ENCODE measurements at places on chromosomes 12 and 14. TPM values are rescaled to one million over a fixed set of nuclear protein-coding genes. Genes with fewer than 3 reads are reported as not detected.

RASAL1 gene
- total RNA-seq: not detected

- DNase-seq: no peak
Observed at GRCh38 chr12:1126091-1126490, 135.1 kb downstream of the ERC1 start.

- peak; percentile 32 for DNase-seq
Observed at GRCh38 chr12:65156366-65156841, 13.0 kb upstream of the LEMD3 start.

RD3L gene
- total RNA-seq: not detected

SLCO1B1 gene
- not detected for total RNA-seq

GRCh38 chr12:12521044-12521485 lies 41.6 kb downstream of the DUSP16 start:
- DNase-seq: no peak

DNA sequence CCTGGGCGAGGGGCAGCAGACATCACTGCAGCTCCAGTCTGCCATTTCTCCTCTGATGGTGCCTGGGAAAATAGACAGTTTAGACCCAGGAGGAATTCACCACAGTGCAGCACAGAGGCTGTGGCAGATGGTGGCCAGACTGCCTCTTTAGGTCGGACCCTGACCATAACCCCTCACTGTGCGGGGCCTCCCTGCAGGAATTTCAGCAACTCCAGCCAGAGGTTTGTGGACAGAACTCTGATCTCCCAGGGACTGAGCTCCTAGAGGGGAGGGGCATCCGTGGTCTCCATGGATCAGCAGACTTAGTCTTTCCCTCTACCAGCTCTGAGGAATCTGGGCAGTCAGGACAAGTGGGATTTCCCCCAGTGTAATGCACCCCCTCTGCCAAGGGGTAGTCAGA lies 106.5 kb downstream of the ZC3H14 start:
- no peak for DNase-seq

TPPP2 gene
- total RNA-seq: not detected

DNA sequence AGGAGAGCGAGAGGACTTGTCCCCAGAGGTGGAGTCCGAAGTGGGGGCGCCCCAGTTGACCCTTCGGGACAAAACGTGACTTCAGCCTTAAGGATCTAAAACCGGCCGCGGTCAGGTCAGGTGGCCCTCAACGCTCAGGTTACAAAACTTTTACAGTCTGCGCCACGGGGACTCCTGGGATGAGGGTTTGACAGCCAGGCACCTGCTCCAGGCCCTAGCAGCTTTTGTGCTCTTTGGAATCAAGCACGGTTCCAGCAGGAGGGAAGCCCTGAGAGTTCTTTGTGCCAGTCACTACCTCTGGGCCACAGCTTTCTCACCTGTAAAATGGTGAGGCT lies 337 bp downstream of the ZC2HC1C start:
- no peak for DNase-seq

OTOGL gene
- 0.44 TPM for total RNA-seq

ADIPOR2 gene
- total RNA-seq: 29.0 TPM

GALNT8 gene
- 0.20 TPM for total RNA-seq

DNA sequence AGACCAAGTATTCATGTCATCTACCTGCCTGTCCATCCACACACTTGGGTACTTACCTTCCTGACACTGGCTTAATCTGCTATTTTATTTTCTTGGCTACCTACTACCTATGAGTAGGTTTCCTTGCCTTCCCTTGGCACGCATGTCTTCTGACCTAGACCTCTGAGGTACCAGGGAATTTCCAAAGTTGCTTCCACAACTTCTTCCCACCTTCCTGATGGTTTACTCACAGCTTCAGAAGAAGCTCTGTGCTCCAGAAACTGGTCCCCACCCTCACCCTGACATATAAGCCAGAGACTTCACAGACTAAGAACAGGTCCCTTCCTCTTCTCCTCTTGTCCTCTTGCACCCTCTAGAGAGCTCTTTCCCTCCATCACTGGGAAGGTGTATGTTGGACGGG lies 35.7 kb upstream of the DDX11 start:
- DNase-seq: no peak

DNA sequence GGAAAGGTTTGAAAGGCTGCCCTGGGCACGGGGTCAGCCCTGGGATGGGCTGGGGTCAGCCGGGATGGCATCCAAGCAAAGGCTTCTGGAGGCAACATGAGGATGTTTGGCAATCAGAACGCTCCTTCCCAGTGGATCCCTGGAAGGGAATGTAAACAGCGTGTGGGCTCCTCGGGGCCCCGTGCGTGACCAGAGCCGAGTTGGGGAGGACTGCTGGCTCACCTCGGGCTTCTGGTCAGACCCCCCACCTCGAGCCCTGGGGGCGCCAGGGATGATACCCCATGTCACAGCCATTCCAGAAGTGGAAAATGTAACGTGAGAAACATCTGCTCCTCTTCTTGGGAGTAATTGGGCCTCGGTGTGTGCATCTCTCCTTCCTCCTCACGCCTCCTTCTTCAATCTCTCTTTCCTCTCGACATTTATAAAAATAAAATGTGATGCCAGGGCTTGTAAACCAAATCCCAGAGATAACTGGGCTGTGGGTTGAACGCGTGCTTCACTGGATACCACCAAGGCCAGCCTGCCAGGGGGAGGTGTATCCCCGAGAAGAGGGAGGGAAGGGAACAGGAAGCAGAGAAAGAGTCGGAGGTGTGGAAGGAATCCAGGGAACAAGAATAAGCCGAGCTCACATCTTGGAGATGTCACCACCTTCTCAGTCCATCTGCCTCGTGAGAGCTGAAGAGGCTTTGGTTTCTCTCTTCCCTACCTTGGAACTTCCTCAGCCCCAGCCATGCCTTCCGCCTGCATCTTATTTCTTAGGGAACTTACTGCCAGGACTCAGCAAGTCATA lies 144.8 kb downstream of the NUAK1 start:
- no peak for DNase-seq

PPP1CC gene
- total RNA-seq: 85.9 TPM

TCL1B gene
- not detected for total RNA-seq

GRCh38 chr12:53205747-53206419 lies 1.2 kb downstream of the ITGB7 start:
- no peak for DNase-seq

KLRG1 gene
- 0.22 TPM for total RNA-seq

- DNase-seq: peak; percentile 39
Observed at GRCh38 chr14:103074729-103075367, 9.2 kb upstream of the LBHD2 start.

MAP3K9 gene
- total RNA-seq: under 0.01 TPM

EVL gene
- total RNA-seq: 9.1 TPM

GRCh38 chr12:13094367-13094766 lies 9.1 kb downstream of the GSG1 start:
- peak; percentile 36 for DNase-seq

RNASE1 gene
- total RNA-seq: 14.6 TPM

SLC10A1 gene
- total RNA-seq: not detected

DNA sequence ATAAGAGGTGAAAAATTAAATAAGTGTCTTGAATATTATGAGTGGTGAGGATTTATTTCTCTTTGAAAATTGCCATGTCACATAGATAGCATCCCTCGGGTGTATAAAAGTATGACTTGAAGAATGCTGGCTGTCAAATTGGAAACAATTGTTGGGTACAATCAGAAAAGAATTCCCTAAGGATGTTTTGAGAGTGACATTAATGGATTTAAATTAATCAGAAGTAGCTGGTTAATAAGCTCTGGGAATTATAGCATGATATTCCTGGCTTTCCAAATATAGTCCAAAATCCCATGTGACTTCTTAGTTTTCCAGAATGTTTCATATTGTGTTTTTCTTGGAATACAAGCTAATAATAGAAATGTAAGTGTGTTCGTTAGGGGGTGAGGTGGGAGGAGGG lies 196.5 kb downstream of the ANO4 start:
- no peak for DNase-seq

MORN3 gene
- under 0.01 TPM for total RNA-seq

PRH2 gene
- total RNA-seq: not detected

DNA sequence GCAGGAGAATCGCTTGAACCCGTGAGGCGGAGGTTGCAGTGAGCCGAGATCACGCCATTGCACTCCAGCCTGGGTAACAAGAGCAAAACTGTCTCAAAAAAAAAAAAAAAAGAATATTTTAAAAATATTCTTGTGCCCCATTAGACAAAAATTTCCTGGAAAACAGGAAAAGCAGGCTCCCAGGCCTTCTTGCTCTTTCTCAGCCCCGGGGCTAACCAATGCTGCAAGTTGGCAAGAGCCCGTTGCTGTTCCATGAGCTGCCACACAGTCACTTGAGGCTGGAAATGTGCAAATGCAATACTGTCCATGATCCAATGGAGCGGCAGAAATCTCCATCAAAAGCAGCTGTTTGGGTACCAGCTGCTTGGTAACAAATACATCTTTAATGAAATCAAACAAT lies 994.7 kb downstream of the VRK1 start:
- no peak for DNase-seq

- peak; percentile 17 for DNase-seq
Observed at GRCh38 chr12:88658009-88658408, 77.7 kb upstream of the KITLG start.

DNA sequence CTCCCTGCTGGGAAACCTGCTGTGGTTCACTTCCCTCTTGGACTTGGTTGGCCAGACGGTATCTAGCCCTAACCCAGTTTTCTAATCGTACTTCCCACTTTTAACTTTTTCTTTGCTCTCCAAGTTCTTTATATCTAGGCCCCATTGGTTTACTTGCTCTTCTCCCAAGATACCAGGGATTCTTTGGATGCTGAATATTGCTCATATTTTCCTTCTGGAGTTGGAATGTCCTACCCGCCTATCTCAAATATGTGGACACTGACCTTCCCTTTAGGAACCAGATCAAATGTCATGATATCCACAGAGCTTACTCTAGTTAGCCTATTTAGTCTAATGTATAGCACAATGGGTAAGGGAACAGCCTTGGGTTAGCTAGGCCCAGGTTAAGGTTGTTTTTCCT lies 228.6 kb downstream of the DACT1 start:
- no peak for DNase-seq

GRCh38 chr14:75222208-75222701 lies 45.8 kb upstream of the TMED10 start:
- peak; percentile 97 for DNase-seq

DNA sequence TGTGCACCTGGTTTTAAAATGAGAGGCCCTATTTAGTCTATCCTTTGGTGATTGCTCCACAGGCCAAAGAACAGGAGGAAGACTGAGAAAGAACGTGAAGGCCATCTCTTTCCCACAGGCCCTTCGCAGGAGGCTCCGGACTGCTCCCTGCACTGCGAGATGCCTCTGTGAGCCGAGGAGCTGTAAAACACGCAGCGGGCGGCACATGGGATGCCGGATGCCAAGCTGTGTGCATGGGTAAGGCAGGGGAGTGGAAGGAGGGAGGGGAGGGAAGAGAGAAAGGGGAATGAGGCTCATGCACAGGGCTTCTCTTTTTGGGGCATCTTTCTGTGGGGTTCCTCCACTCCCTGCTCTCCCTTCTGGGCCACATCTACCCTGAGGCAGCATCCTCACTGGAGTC lies 61.6 kb downstream of the SPTB start:
- DNase-seq: no peak

KRT85 gene
- not detected for total RNA-seq

DNA sequence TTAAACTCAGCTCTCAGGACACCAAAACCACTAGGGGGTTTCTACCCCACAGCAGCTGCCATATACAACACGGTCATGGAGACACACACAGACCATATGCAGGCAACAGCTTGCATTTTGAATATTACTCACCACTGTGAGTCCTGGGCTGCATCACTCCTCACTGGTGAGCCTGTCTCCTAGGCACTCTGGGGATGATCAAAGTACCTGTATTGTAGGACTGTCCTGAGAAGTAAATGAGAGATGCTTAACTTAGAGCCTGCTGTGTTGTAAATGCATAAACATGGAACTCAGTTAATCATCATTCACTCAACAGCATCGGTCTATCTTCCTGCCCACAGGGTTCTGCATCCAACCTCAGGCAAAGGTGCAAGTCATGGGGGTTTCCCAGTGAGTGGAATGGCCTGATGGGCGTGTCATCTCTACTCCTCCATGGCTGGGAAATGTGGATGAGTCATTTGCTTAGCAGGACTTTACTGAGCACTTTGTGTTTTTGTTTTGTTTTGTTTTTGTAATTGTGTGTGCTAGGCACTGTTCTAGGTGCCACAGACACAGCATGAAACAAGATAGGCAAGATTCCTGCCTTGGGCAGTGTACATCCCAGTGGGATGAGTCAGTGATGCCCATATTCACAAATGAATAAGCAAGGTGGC lies 1141.2 kb upstream of the TMEM132C start:
- DNase-seq: peak; percentile 5

TAMALIN gene
- total RNA-seq: 26.4 TPM

- DNase-seq: no peak
Observed at GRCh38 chr14:104119488-104120251, 18.7 kb upstream of the KIF26A start.

- DNase-seq: no peak
Observed at GRCh38 chr14:80567905-80568536, 356.7 kb upstream of the DIO2 start.

- no peak for DNase-seq
Observed at GRCh38 chr14:100895411-100895810, 8.1 kb downstream of the RTL1 start.

UBR7 gene
- 45.8 TPM for total RNA-seq

IL23A gene
- total RNA-seq: under 0.01 TPM

STON2 gene
- total RNA-seq: 49.0 TPM

- peak; percentile 68 for DNase-seq
Observed at GRCh38 chr12:29147731-29148595, 1.1 kb upstream of the FAR2 start.
